ENCODE measurements at places on chromosomes 16 and 17.

DNA sequence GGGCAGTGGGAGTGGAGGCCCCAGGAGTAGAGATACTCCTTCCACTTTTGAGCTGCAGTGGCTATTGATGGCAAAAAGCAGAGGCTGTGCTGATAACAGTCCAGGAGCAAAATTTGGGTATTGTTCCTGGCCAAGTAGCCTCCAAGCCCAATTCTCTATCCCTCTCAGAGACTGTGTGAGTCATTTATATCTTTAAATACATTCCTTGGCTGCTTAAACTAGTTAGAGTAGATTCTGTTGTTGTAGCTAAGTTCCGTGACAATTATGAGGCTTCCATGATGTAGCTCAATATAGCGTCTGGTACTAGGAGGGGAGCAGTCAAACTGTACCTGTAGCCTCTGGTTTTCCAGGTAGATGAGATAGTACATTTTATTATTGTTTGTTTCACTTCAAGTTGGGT lies 19.9 kb upstream of the UBE2G1 start:
- no peak for DNase-seq

- no peak for DNase-seq
Measured at GRCh38 chr17:4854111-4854681, 21.1 kb downstream of the MINK1 start.

DNA sequence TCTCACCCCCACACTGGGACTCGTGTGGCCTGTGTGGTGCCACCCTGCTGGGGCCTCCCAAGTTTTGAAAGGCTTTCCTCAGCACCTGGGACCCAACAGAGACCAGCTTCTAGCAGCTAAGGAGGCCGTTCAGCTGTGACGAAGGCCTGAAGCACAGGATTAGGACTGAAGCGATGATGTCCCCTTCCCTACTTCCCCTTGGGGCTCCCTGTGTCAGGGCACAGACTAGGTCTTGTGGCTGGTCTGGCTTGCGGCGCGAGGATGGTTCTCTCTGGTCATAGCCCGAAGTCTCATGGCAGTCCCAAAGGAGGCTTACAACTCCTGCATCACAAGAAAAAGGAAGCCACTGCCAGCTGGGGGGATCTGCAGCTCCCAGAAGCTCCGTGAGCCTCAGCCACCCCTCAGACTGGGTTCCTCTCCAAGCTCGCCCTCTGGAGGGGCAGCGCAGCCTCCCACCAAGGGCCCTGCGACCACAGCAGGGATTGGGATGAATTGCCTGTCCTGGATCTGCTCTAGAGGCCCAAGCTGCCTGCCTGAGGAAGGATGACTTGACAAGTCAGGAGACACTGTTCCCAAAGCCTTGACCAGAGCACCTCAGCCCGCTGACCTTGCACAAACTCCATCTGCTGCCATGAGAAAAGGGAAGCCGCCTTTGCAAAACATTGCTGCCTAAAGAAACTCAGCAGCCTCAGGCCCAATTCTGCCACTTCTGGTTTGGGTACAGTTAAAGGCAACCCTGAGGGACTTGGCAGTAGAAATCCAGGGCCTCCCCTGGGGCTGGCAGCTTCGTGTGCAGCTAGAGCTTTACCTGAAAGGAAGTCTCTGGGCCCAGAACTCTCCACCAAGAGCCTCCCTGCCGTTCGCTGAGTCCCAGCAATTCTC lies 27.4 kb downstream of the STH start:
- DNase-seq = no peak

DNA sequence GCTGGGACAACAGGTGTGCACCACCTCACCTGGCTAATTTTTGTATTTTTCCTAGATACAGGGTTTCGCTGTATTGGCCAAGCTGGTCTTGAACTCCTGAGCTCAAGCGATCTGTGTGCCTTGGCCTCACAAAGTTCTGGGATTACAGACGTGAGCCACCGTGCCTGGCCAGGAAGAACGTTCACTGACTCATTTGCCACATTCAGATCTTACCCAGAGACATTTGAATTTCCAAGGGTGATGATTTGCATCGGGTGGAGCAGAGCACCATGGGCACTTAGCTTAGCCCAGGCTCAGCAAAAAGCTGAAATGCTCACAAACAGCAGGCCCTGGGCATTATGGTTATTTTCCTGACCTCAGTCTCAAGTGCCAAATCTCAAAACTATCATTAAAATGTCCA lies 14.5 kb upstream of the ADORA2B start:
- no peak for DNase-seq

GRCh38 chr16:79409978-79410377 lies 190.6 kb downstream of the MAF start:
- no peak for DNase-seq

GRCh38 chr17:46038937-46039336 lies 39.9 kb downstream of the STH start:
- DNase-seq = no peak

- no peak for DNase-seq
Measured at GRCh38 chr17:81477173-81477572, 35.4 kb downstream of the ACTG1 start.

GRCh38 chr16:85931596-85932402 lies 32.8 kb downstream of the IRF8 start:
- no peak for DNase-seq

GRCh38 chr17:68196394-68197090 lies 51.3 kb upstream of the AMZ2 start:
- DNase-seq = no peak

DNA sequence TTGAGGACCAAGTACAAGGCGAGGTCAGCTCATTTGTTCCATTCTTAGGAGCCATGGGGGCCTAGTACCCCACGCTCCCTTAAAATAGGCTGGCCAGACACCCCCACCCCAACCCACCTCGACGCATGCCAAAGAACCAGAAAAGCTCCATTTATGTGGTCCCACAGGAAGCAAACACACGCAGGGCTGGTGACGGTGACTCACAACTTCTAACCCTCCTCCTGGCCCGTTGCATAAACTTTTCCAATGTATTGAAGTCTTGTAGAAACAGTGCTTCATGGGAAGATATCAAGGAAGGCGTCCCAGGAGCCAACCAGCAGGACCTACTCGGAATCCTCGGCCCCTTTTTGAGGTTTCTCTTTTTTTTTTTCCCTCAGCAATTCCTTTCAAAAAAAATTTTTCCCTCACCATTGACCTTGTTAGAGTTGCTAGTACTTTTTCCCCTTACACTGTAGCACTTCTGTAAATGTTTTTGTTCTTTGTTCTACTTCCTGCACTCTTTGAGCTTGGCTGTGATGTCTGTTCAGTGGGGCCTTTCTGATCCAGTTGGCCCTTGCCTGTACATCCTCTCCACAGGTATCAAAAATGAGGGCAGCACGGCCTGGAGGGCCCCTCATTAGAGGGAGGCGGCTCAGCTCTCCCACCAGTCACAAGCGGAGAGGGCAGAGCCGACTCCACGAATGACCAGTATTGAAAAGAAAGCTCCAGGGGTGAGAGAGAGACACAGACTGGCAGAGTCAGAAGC lies 208.3 kb downstream of the RGS9 start:
- peak; percentile 4 for DNase-seq

GRCh38 chr16:3182608-3183444 lies 5.2 kb upstream of the OR1F1 start:
- no peak for DNase-seq
